ENCODE measurements at places on chromosomes 11 and 22.

GRCh38 chr11:10144954-10145353, 149.1 kb downstream of the SBF2 start:
- DNase-seq, result no peak

- no peak for DNase-seq
Observed at GRCh38 chr11:70270877-70271648, 573 bp downstream of the PPFIA1 start.

DNA sequence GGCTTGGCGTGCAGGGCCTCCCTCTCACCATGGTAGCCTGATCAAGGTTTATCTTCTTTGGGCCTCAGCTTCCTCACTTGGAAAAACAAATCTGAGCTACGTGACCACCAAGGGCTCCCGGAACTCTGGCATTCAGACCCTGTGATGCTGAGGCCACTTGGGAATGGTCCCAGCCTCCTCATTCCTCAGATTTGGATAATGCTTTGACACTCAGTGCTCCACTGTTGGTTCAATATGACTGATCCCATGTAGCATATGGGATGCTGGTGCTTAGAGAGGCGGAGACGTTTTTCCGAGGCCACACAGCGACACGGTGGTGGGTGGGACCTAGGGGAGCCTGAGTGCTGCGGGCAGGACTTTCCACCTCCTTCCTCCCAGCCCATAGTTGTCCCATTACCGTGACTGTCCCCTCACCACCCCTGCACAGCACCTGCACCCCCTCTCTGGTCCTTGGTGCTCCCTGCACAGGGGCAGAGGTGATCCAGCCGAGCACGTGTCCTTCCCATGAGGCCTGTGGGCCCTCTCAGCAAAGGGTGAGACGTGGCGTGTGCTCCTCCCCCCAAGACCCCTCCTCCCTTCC, 23.1 kb downstream of the MB start:
- no peak for DNase-seq

DNA sequence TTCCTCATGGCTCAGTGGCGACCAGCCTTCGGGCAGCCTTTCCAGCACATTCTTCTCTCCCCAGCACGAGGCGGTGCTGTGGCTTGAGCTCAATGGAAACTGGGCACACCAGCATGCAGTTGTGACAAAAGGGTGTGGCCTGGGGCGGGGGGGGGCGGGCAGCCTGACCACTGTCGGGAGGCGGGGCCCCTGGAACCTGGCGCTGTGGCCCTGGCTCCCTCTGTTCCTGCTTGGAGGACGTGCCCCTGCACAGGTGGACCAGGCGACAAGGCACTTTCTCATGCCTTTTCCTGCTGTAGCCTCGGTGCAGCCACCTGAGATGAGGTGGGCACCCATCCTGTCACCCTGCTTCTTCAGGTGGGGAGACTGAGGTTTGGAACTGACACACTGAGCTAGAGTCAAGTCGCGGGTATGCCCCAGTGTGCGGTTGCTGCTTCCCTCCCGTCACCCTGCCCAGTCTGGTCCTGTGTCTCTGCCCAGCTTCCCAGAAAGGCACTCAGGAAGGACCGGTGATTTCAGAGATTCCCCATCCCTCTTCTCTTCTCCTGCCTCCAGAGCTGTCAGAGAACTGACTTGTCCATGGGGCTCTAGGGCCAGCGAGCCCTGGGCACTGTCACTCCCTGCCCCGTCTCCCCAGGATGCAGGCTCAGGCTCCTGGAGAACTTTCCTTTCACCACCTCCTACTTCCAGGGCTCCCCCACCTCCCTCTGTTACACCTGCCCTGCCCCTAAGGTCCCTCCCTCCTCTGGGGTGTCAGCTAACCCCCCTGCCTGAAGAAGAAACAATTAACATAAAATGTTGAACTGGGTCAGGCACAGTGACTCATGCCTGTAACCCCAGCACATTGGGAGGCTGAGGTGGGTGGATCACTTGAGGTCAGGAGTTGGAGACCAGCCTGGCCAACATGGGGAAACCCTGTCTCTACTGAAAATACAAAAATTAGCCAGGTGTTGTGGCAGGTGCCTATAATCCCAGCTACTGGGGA, 9.9 kb downstream of the B3GAT1 start:
- DNase-seq, result no peak

- no peak for DNase-seq
Observed at GRCh38 chr11:57744357-57744756, 3.1 kb downstream of the SELENOH start.

DNA sequence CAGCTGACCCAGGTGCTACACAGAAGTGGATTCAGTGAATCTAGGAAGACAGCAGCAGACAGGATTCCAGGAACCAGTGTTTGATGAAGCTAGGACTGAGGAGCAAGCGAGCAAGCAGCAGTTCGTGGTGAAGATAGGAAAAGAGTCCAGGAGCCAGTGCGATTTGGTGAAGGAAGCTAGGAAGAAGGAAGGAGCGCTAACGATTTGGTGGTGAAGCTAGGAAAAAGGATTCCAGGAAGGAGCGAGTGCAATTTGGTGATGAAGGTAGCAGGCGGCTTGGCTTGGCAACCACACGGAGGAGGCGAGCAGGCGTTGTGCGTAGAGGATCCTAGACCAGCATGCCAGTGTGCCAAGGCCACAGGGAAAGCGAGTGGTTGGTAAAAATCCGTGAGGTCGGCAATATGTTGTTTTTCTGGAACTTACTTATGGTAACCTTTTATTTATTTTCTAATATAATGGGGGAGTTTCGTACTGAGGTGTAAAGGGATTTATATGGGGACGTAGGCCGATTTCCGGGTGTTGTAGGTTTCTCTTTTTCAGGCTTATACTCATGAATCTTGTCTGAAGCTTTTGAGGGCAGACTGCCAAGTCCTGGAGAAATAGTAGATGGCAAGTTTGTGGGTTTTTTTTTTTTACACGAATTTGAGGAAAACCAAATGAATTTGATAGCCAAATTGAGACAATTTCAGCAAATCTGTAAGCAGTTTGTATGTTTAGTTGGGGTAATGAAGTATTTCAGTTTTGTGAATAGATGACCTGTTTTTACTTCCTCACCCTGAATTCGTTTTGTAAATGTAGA, 1.7 kb downstream of the MALAT1 start:
- DNase-seq, result no peak
